Naive thymus-derived CD8-positive, alpha-beta T cell (primary cell): ENCODE measurements at places on chromosomes 3 and 15. TPM values are rescaled to one million over a fixed set of nuclear protein-coding genes. Genes with fewer than 3 reads are reported as not detected.

GRCh38 chr3:88141458-88142083, 8.2 kb upstream of the C3orf38 start:
- DNase-seq = no peak
- no peaks in the 10 kb centered on the region for H3K27me3 ChIP-seq
- H3K36me3 ChIP-seq = peaks cover 42% of the 10 kb centered on the region
- no peaks in the 10 kb centered on the region for H3K4me1 ChIP-seq
- H3K27ac ChIP-seq = no peak overlapping the region
- H3K4me3 ChIP-seq = no peak overlapping the region

- H3K4me1 ChIP-seq = no peaks in the 10 kb centered on the region
- H3K27ac ChIP-seq = no peak overlapping the region
- no peaks in the 10 kb centered on the region for H3K27me3 ChIP-seq
- DNase-seq = no peak
- no peaks in the 10 kb centered on the region for H3K36me3 ChIP-seq
Measured at GRCh38 chr3:66405701-66406091, 95.1 kb downstream of the LRIG1 start.

COPB2 gene
- 66.1 TPM for total RNA-seq

GRCh38 chr15:45657764-45658545, 23.1 kb downstream of the SQOR start:
- DNase-seq = no peak
- H3K27me3 ChIP-seq = no peaks in the 10 kb centered on the region
- peak overlapping the region; percentile 79 for H3K27ac ChIP-seq
- peaks cover 26% of the 10 kb centered on the region for H3K4me1 ChIP-seq

- no peak overlapping the region for H3K4me3 ChIP-seq
- peaks cover 2% of the 10 kb centered on the region for H3K36me3 ChIP-seq
- DNase-seq = no peak
- H3K27me3 ChIP-seq = no peaks in the 10 kb centered on the region
- no peak overlapping the region for H3K27ac ChIP-seq
Measured at GRCh38 chr3:20842594-20843436, 656.8 kb upstream of the SGO1 start.

LEKR1 gene
- total RNA-seq = 3.0 TPM

DNA sequence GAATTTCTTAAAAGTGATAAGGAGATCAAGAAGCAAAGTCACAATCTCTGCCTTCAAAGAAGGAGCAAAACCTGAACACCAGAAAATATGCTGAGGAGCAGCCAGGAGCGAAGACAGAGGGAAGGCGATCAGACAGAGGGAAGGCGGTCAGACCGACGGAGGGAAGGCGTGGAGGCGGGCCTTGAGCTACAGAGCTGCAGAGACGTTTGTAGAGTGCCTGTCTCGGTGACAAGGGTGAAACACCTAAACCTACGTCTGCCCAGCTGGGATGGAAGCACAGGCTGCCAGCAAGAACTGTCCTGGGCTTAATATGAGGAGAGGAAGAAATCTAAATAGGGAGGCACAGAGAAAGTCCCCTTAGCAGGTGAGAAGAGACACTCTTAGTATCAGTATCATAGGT, 476.0 kb downstream of the OCA2 start:
- no peak overlapping the region for H3K4me3 ChIP-seq
- no peak for DNase-seq
- H3K36me3 ChIP-seq = peaks cover 14% of the 10 kb centered on the region
- H3K4me1 ChIP-seq = no peaks in the 10 kb centered on the region

ITIH3 gene
- not detected for total RNA-seq

- peaks cover 2% of the 10 kb centered on the region for H3K4me1 ChIP-seq
- peaks cover 42% of the 10 kb centered on the region for H3K27me3 ChIP-seq
- H3K4me3 ChIP-seq = no peak overlapping the region
Measured at GRCh38 chr3:127884041-127884440, 31.0 kb upstream of the KBTBD12 start.

- DNase-seq = no peak
- peaks cover 8% of the 10 kb centered on the region for H3K36me3 ChIP-seq
- no peak overlapping the region for H3K4me3 ChIP-seq
- H3K27ac ChIP-seq = no peak overlapping the region
- peaks cover 53% of the 10 kb centered on the region for H3K27me3 ChIP-seq
- no peaks in the 10 kb centered on the region for H3K4me1 ChIP-seq
Measured at GRCh38 chr15:98503970-98504369, 144.4 kb upstream of the IGF1R start.

BFSP2 gene
- total RNA-seq = not detected

DNA sequence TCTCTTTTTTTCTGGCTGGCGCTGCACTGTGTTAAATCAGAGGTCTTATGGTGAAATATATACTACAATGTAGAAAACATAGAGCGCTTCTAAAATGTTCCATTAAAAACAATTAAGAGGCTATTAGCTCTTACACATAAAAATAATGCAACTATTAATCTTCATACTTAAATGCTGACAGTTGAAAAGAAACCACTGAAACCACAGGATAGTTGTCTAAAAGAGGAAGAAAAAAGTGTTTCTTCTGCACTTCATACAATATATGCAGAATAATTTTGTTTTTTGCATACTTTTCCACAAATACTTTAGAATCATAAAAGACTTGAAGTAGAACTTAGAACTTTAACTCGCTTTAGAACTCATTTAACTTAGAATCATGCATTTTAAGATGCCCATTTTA, 170.5 kb downstream of the PYDC2 start:
- no peak for DNase-seq
- no peaks in the 10 kb centered on the region for H3K4me1 ChIP-seq
- H3K4me3 ChIP-seq = no peak overlapping the region
